ENCODE measurements at places on chromosomes 1 and 21. TPM values are rescaled to one million over a fixed set of nuclear protein-coding genes. Genes with fewer than 3 reads are reported as not detected.

DNA sequence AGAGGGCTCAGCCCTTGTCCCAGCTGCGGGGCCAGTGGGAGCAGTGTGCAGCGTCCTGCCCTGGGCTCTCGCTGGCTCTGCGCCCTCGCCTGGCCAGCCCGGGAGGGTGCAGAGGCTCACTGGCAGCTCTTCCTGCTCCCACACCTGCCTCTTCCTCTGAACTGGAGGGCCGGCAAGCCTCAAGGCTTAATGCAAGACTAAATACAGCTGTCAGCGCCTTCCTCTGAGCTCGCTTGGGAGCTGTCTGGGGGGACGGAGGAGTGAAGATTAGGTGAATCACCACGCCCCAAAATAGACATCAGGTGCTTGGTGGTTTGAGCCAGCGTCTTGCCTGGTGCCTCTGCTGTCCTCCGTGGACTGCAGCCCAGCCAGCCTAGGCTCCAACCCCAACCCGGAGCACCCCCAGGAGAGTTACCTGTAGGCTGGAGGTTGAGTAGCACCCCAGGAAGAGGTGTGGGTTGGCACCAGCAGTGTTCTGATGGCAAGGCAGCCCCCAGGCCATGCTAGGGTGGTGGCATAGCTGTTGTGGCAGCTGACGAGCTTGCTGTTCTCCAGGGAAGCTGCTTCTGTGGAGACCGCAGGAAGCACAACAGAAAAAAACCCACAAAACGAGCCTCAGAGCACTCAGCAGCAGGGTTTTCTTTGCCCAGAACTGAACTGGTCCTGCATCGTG lies 36.9 kb downstream of the UMODL1 start:
- DNase-seq = peak; percentile 42

DNA sequence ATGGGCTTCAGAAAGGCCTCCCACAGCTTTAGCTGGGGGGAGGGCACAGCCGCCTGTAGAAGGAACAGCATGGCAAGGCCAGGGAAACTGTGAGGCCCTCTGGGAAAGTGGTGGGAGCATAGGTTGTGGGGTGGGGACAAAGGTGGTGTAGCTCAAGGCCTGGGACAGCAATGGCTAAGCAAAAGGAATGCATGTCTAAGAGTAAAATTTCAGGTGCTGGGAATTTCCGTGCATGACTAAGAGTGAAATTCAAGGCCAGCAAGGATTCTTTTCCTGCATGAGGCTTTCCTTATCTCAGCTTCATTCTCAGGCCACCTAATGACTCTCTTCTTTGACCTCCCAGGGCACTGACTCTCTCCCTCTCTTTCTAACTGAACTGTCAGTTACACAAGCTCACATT lies 86.5 kb upstream of the WNT4 start:
- DNase-seq = peak; percentile 77

- no peak for DNase-seq
Measured at GRCh38 chr1:242462867-242463266, 61.6 kb downstream of the PLD5 start.

SPRR2D gene
- total RNA-seq = not detected

SERINC2 gene
- 13.3 TPM for total RNA-seq

Data from Caki2 (cell line).